ENCODE measurements at places on chromosomes 7 and 10.

DNA sequence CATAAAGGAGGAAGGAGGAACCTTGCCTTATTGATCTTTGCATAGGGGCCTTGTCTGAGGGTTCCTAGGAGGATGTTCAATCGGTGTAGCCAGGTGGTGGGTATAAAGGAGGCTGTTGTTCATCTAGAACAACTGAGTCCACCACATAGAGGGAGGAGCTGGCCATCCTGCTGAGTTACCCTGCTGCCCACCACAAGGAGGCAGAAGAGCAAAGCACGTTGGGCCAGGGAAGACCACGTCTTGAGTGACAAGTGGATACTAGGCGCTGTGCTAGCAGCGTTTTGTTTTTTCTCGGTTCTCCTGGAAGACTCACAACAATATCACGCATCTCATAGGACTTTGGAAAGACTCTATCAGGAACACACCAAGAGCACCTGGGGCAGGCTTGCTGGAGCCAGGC lies 20.0 kb downstream of the FOXI2 start:
- no peak for DNase-seq

DNA sequence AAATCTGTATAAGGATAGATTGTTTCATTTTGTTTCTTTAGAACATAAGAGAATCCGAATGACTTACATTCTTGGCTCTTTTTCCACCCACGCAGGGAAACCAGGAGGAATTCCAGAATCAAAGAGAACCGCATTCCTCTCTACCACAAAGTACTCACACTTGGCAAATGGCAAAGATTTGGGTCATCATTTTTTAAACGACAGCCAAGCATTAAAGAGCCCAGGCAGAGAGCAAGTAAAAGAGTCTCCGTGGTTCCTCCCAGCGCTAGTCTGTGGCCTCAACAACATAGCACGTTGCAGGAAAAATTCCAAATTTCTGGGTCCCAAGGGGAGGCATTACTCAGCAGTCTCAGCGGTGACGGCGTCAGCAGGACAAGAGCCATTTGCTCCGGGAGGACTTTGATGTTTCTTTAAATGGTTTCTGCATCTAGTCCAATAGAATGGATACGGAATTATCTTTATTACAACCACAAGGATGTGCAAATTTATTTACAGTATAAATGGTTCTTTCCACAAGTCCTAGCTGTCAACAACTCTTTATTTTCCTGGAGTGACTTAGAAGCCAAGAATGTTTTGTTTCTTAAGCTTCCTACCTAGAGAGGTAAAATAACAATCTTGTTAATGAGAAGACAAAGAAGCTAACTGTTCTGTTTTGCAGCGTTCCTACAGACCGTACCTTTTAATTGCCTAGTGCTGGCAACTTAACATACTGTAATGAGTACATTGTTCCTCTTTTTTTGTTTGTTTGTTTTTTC lies 232.5 kb downstream of the SKIDA1 start:
- no peak for DNase-seq

- no peak for DNase-seq
These were observed 33.2 kb downstream of the PITRM1 start for GRCh38 chr10:3139216-3139910.

GRCh38 chr7:91656541-91657482 lies 223.7 kb downstream of the MTERF1 start:
- no peak for DNase-seq

GRCh38 chr7:10874666-10875065 lies 99.0 kb upstream of the PHF14 start:
- no peak for DNase-seq

GRCh38 chr10:43219848-43220247 lies 47.0 kb downstream of the RASGEF1A start:
- DNase-seq, result no peak

DNA sequence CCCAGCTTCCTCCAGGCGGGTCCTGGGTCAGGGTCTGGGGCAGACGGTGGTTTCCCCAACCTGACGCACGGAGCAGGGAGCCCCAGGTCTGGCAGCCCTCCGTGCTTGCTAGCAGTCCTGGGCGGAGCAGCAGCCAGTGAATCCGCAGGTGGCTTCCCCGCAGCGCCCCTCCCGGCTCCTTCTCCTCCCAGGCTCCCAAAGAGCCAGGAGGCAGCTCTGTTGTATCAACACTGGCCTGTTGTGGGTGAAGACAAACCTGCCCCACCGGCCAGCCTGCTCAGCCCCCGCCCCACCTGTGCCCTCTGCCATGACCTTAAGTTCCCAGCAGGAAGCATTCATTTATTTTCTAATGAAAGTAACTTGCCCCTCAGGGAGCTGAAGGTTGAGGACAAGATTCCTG lies 24.0 kb upstream of the TMEM213 start:
- no peak for DNase-seq

GRCh38 chr10:21260506-21261149 lies 264.9 kb downstream of the SKIDA1 start:
- no peak for DNase-seq

- DNase-seq, result no peak
These were observed 106.5 kb upstream of the SEMA3C start for GRCh38 chr7:81025360-81025759.

DNA sequence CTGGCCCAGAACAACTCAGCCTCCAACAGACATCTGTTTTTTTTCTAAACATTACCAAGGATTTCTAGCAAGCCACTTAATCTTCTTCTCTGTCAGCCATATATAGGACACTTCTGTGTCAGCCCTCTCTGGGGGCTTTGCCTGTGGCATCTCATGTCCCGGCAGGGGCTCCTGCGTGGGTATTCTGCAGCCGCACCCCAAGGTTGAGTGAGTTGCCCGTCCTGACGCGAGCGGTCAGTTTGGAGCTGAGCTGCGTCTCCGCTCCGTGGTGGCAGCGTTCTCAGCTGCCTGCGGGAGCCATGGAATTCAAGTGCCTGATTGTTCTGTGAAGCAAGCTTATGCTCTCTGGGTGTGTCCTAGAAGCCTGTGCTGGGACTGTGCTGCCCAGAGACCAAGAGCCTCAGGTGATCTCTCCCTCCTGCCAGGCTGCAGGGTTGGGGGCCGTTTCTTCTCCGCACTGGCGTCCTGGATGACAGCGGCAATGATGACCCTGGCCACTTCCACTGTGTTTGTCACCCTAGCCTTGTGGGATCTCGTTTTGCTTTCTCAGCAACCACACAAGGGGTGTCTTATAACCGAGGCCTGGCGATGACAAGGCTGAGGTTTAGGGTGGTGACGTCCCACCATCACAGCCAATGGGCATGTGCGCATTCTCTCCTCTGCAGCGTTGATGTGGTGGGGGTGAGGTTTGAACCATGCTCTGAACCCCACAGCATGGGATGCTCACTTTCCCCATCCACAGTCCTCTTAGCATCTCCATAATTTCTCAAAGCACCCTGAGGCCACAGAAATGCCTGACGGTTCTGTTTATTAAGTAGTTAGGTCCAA lies 612.6 kb upstream of the FOXK1 start:
- DNase-seq, result no peak

DNA sequence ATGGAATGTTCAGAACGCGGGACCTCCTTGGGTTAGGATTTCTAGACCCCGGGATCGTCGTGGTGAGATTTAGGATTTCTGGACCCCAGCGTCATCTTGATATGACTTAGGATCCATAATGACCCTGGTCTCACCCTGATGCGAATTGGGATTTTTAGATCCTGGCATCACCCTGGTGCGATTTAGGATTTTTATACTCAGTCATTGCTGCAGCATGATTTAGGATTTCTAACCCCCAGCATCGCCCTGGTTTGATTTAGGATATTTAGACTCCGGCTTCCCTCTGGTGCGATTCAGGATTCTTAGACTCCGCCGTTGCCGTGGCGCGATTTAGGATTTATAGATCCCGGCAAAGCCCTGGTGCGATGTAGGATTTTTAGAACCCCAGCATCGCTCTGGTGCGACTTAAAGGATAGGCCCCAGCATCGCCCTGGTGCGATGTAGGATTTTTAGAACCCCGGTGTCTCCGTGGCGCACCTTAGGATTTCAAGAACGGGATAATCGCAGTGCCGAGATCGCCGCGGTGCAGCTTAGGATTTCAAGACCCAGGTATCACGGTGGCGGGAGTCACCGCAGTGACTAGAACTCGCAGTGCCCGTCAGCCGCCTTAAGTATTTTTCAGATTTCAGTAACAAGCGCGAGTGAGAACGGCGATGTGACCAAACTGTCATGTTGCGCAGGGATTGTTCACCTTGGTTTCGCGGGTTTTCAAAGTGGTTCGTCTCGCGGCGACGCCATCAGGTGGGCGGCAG lies 814 bp downstream of the MEST start:
- no peak for DNase-seq

- DNase-seq, result no peak
These were observed 39.7 kb downstream of the FRMPD2 start for GRCh38 chr10:48234787-48235186.

DNA sequence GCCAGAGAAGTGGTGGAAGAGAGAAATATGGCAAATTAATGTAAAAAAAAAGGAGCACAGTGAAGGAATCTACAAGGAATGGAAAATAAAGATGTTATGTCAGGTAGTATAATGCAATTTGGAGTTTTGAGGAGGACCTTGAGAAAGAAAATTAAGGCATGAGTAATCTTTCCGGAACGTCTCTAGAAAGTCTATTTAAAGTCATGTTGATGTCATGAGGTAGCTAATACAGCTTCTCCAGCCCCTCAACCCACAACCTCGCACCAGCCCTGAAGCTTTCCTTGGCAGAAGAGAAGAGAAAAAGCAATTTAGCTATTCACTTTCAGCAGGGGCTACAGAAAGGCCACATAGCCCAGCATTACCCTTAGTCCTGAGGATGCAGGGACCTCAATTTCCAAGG lies 22.5 kb downstream of the TRDMT1 start:
- no peak for DNase-seq

DNA sequence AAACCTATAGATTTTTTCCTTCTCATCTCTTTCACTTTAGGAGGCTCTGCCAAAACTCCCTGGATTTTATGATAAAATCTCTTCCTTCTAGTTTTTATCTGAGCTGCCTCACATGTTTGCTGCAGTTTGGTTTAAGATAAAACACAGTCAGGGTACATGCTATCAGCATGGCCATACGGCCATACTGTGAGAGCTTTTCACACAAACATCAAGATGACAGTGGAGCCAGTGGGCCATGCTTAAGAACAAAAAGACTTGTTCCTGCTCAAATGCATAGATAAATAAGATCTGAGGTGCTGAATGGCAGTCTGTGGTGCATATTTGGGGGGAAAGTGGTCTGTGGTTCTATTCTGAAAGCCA lies 91.0 kb downstream of the ELMO1 start:
- DNase-seq, result no peak

GRCh38 chr7:48041653-48041970 lies 6.3 kb downstream of the C7orf57 start:
- DNase-seq, result no peak

DNA sequence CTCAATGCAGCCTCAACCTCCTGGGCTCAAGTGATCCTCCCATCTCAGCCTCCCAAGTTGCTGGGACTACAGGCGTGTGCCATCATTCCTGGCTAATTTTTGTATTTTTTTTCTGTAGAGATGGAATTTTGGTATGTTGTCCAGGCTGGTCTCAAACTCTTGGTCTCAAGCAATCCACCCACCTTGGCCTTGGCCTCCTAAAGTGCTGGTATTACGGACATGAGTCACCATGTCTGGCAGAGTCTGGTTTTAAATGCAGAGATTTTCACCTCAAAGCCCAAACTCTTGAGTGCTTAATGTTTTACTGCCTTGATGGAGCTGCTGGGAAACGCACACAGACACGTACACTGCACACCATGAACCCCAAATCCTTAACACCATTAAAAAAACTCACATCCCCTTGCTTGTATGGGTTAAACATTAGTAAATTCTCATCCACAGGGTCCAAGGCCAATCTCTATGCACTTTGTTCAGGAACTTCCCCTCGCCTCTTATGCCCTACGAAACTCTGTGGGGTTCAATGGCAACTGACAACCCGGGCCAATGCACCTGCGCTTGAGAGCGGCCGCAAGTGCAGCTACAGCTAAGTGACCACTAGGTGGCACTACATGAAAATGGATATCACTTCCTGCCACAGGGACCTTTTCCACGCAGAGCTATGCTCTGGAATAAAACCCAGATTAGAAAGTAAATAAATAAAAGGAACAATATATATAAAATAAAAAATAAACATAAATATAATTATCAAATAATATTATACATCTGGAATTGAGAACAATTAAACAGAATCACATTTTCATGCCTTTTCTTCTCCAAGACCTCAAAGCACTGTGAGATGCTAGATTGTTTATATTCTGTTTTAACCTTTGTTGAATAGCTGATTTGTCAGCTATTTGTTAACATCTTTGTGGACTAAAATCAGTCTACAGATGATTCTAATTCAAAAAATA lies 66.9 kb upstream of the AFAP1L2 start:
- DNase-seq, result peak; percentile 77

GRCh38 chr7:156625580-156625979 lies 15.0 kb upstream of the RNF32 start:
- no peak for DNase-seq

GRCh38 chr10:132641401-132641800 lies 103.8 kb downstream of the INPP5A start:
- no peak for DNase-seq

DNA sequence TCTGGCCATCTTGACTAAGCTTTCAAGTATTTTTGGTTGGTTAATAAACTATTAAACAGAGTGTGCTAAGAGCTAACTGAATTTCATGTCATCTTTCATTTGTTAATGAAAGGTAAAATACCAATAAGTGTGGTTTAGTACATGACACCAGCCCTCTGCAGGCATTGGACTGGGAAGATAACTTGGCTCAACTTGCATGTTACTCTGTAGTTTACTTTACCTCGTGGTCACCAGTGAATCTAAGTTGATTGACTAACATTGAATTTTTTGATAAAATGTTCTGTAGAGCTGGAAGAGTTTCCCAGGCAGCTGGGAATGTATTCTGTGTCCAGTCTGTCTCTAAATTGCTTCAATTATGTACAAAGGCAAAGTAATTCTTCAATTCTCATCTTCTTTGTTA lies 49.9 kb downstream of the ASB4 start:
- no peak for DNase-seq

GRCh38 chr10:114258274-114258840 lies 19.3 kb downstream of the VWA2 start:
- DNase-seq, result no peak

DNA sequence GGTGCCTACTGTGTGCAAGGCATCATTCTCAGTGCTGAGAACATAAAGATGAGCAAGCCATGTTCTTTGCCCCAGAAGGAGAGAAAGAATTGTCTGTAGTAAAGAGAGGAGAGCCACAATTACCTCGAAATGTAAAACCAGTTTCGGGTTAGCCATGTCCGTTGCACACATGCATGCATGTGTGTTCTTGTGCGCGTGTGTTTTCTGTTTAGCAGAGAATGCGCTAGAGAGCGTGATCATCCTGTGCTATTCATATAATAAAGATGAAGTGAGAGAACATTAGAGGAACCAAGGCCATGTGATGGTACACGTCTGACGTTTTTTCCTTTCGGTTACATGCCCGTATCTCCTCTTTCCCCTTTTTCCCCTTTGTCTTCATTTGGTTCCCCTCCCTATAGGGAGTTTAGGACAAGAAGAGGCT lies 158.2 kb downstream of the CELF2 start:
- DNase-seq, result peak; percentile 56

GRCh38 chr10:130809181-130809580 lies 502.3 kb downstream of the TCERG1L start:
- no peak for DNase-seq

- peak; percentile 51 for DNase-seq
These were observed 2.2 kb downstream of the CRTAC1 start for GRCh38 chr10:98028168-98028770.

All from CD4-positive, alpha-beta T cell treated with Interleukin-17A for 1 hour (primary cell).